Stimulated activated CD4-positive, alpha-beta T cell treated with anti-CD3 and anti-CD28 coated beads, Interleukin-15, amount 100 ng/mL, for 1 hour (primary cell): ENCODE measurements at places on chromosomes 6 and 20.

GRCh38 chr6:15399641-15400470 is 154.0 kb downstream of the JARID2 start:
- no peak for DNase-seq

DNA sequence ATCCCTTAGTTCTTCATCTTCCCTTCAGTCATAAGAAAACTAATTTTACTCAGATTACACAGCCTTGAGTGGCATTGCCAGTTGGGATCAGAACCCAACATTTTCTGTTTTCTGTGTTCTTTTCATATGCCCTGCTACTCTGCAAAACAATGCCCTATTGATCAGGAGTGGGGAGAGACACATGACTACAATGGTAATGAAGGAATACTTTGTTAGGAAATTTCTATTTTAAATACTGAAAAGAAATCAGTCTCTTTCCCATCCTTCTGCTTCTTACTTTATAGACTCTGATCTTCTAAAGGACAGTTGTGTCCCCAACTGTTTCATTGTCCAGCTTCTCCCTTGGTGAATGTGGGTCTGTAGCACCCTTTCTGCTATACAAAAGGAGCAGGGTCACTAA is 5.5 kb upstream of the PKIB start:
- no peak for DNase-seq

DNA sequence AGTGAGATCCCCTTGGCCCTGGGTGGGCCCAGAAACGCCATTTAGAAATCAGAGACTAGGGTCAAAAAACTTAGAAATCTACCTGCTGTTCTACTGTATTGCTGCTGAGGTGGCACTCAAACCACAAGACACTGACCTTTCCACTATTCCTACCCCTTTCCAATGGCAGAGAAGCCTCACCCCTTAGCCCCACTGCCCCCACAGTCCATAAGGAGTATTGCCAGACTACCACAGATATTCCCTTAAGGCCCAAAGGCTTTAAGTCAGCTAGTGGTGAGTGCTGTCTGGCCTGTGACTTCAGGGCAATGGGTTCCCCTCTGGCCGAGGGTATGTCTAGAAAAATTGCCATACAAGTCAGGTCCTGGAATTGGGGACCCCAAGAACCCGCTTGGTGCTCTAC is 656.1 kb downstream of the COL12A1 start:
- DNase-seq, result no peak

- DNase-seq, result no peak
These were observed 373.4 kb upstream of the EPHA7 start for GRCh38 chr6:93792746-93793145.

DNA sequence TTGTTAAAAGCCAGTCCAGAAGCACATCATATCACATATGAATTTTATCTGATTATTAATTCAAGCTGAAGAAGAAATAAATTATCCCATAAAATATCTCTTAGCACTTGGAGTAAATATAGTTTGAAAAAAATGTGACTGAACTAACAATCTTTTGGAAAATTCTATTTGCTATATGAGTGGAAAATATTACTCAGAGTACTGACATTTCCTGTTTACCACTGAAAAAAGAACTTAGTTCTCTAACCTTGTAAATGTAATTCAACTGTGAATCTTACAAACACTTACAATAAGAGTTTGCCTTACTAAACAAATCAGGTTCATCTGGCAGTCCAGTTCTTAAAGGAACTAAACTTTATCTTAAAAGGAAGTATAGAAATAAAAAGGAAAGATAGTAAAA is 44.2 kb downstream of the MOXD1 start:
- no peak for DNase-seq

- DNase-seq, result no peak
These were observed 18.3 kb upstream of the ASF1A start for GRCh38 chr6:118875672-118876071.

- DNase-seq, result no peak
These were observed 1046.7 kb upstream of the MAP3K7 start for GRCh38 chr6:91633374-91634111.

DNA sequence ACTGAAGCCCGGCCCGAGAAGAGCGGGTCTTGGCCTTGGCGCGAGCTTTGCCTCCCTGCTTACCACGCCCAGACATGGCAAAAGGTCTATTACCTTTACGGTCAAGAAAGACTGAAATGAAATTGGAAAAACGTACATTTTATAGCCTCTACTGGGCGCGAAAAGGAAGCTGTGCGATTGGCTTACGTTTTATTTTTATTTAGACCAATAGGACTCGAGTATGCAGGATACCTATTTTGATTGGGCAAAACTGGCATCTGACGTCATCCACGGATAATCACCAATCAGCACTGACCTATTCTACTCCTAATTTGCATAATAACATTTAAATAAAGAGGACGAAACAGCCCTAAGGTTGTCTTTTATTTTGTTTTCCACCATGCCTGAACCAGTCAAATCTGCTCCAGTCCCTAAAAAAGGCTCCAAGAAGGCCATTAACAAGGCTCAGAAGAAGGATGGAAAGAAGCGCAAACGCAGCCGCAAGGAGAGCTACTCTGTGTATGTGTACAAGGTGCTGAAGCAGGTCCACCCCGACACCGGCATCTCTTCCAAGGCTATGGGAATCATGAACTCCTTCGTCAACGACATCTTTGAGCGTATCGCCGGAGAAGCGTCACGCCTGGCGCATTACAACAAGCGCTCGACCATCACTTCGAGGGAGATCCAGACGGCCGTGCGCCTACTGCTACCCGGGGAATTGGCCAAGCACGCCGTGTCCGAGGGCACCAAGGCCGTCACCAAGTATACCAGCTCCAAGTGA is 97.4 kb downstream of the OR2B2 start:
- DNase-seq, result peak; percentile 53

DNA sequence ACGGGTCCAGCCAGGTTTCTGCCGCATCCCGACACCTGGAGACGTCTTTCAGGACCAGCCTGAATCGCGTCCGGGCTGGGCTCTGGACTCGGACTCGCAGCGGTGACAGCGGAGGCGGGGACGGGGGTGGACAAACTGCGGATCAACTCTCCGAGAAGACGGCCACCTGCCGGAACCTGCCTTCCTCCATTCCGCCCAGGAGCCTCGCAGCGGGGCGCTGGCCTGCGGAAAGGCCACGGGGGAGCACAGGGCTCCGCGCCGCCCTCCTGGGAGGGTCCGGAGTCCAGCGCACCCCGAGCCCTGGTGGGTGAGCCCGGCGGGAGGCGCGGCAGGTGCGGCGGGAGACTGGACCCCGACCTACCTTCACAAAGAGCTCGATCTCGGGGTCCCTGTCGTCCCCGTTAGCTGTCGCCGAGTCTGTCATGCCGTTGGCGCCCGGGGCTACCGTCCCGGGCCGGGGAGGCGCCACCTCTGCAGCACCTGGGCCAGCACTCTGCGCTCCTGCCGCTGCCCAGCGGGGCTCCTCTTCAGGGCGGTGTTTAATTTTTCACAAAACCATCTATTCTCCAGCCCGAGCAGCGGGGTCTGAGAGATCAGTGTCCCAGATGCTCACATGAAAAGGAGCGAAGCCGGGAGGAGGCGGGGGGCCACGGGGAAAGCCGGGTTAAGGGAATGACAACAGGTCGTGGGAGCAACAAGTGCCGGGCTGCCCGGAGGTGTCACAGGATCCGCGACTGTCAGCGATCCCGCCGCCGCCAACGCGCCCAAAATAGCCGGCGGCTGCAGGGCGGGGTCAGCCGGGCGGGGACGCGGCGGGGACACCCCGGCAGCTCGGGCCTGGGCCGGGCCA is at the start of gene CLIC5:
CLIC5 (minus strand) TSS at position 742 of the 850 bp plus-strand sequence; CDS start at position 424, 318 bp downstream.
- peak; percentile 8 for DNase-seq

DNA sequence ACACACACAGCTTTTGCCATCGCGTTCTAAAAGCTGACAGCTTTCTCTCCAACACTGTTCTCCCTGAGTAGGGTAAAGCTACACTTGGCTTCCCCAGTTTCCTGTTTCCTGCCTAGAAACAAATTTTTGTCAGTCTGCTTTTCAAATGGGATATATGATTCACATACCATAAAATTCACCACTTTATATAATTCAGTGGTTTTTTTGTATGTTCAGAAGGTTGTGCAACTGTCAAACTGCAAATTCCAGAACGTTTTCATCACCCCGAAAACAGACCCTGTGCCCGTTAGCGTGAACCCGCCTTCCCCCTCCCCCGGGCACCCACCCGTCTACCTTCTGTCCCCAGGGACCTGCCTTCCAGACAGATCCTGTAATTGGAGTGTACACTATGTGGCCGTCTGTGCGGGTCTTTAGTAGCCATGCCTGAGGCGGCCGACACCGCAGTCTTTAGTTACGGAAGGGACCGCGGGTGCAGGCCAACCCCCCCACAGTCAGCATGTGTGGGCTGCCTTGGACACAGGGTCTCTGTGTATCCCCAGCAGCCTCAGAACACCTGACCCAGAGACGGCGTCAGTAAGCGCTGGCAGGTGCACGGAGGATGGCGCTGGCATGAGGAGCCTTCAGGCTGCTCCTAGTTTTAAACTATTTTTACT is 16.6 kb downstream of the HRH3 start:
- DNase-seq, result no peak

GRCh38 chr6:147037881-147038280 is 166.3 kb upstream of the STXBP5 start:
- no peak for DNase-seq

DNA sequence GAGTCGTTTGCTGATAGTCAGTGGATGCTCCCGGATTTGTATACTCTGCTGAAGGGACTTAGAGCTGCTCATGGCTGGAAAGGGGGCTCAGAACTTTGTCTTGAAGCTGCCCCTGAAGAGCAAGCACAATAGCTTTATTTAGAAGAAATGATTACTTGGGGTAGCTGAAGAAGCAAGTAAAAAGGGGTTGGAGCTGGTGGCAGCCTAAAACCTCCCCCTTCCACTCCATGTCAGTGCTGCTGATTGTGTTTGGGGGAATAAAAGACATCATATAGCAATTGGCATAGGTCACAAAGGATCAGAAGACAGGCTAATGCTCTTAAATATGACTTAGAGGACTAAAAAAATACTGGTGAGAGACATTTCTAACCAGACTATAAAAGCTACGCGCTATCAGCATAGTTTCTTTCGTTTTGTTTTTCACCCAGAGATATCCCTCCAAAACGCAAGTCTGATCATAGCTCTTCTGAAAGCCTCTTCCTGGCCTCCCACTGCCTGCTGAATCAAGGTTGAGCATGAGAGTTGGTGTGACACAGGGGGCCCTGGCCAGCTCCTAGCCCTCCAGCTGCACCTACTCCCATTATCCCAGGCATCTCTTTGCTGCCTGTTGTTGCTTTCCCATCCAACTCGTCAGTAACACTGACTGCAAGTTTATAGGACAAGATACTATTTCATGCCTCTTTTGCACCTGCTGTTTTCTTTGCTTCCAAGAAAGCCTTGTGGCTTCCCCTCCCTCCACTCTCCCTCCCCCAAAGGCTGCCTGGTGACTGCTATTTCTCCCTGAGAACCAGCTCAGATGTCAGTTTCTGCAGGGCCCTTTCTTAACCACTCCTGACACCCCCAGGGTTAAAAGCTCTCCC is 33.9 kb upstream of the SGK1 start:
- DNase-seq, result no peak

DNA sequence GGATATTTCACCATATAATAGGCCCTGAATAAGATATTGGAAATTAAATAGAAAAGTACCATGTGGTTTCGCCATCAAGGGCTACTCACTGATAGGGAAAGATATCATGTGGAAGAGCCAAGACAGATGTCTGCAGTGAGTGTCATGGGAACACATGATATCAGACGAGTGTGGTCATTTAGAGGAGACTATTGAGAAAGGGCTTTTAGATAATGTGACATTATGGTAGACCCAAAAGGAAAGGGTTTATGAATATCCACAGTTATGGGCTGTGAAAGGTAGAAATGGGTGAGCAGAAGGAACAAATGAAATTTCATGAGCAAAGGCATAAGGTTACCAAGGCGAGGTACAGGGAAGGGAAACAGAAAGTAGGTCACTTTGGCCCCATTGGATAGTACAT is 182.3 kb upstream of the PRSS16 start:
- no peak for DNase-seq

DNA sequence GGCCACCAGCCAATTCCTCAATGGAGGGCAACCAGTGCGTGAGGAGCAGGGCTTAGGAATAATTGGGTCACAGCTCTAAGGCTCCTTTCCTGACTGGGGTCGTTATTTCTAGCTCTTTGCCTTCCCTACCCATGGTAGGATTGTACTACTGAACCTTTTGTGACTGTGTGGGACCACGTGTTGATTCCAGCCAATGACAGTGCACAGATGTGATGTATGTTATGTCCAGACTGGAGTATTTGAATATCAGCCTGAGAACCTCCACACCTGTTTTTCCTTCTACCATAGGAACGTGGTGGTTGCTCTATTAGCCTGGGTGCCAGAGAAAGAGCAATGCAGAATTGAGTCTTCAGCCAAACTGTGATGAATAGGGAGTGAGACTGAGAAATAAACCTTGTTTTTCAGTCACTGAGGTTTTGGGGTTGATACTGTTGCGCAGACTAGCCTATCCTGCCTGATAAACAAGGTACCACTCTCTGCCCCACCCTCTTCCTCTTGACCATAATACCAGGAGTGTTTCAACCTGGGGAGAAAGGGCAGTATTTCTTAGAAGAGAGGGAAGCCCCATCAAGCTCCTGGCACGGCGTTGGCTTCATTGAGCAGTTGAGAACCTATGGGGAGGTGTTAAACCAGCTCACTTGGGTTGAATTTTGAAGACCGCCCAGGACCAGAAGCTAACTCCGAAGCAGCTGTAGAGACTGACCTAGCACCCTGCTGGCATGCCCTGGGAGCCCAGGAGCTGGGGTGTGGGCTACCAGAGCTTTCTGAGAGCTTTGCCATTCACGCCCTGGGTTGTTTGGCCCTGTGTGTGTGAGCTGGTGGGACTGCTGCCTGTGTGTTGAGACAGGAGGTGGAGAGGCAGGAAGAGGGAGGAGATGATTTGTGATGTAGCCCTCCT is 105.5 kb upstream of the BACH2 start:
- DNase-seq, result no peak

DNA sequence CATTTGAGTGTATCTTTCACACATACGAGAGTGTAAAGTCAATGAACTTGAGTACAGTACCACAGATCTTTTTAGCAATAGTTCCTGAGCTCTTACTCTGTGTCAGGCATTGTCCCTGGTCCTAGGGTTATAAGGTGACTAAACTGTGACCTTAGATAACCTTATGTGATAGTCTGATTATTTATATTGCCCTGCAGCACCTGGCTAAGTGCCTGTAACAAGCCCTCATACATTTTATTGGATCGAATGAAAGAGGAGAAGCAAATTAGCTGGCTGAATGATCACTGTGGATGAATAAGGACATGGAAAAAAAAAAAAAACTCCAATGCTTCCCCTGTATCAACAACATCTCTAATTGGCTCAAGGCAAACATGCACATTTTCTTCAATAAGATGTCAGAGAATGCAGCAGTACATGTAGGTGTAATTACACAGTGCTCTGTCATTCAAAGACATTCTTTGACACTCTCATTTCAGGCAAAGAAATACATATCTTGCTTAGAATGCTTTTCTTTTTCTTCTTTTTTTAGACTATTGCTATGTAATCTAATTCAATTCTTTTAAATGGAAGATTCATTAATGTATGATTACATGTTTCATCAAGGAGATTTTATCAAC is 153.4 kb downstream of the PHACTR1 start:
- DNase-seq, result no peak

GRCh38 chr6:70538376-70538775 is 28.4 kb upstream of the SDHAF4 start:
- no peak for DNase-seq

GRCh38 chr6:69816026-69816425 is 19.2 kb upstream of the LMBRD1 start:
- DNase-seq, result no peak
